ENCODE measurements at places on chromosomes 11 and 22. TPM values are rescaled to one million over a fixed set of nuclear protein-coding genes. Genes with fewer than 3 reads are reported as not detected.

GRCh38 chr11:39239553-39239952 lies 2219.9 kb downstream of the LRRC4C start:
- no peaks in the 10 kb centered on the region for H3K27me3 ChIP-seq
- H3K36me3 ChIP-seq = no peaks in the 10 kb centered on the region
- no peaks in the 10 kb centered on the region for H3K4me1 ChIP-seq
- no peak overlapping the region for H3K4me3 ChIP-seq
- DNase-seq = no peak

- H3K27ac ChIP-seq = peak overlapping the region; percentile 88
- peaks cover 14% of the 10 kb centered on the region for H3K4me1 ChIP-seq
- DNase-seq = peak; percentile 77
- H3K27me3 ChIP-seq = no peaks in the 10 kb centered on the region
- peak overlapping the region; percentile 62 for H3K4me3 ChIP-seq
Measured at GRCh38 chr11:9613830-9614762, 40.6 kb downstream of the WEE1 start.

- H3K4me1 ChIP-seq = no peaks in the 10 kb centered on the region
- H3K27me3 ChIP-seq = no peaks in the 10 kb centered on the region
- no peak overlapping the region for H3K27ac ChIP-seq
- DNase-seq = peak; percentile 2
- H3K4me3 ChIP-seq = no peak overlapping the region
Measured at GRCh38 chr11:26286472-26287066, 45.4 kb upstream of the ANO3 start.

DNA sequence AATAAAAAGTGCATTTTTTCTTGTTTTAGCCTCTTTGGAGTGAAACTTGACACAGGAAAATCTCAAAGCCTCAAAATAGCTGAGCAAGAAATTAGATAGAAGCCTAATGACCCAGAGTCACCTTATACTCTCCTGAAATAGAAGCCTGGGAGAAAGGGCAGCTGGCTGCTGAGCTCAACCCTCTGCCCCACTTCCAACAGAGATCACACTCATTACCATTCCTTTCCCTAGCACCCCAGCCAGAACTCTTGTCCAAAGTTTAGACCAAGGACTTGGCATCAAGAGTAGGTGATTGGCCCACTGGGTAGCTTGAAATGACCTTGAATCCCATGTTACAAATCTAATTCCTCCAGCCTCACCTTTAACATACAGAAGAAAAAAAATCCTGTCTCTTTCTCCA lies 62.7 kb upstream of the AMOTL1 start:
- no peaks in the 10 kb centered on the region for H3K4me1 ChIP-seq
- H3K27ac ChIP-seq = peak overlapping the region; percentile 74
- DNase-seq = no peak
- H3K4me3 ChIP-seq = no peak overlapping the region
- no peaks in the 10 kb centered on the region for H3K27me3 ChIP-seq
- H3K36me3 ChIP-seq = no peaks in the 10 kb centered on the region

- no peaks in the 10 kb centered on the region for H3K4me1 ChIP-seq
- no peak overlapping the region for H3K4me3 ChIP-seq
- H3K27ac ChIP-seq = no peak overlapping the region
- H3K36me3 ChIP-seq = no peaks in the 10 kb centered on the region
Measured at GRCh38 chr22:33362702-33363101, 304.5 kb upstream of the SYN3 start.

DNA sequence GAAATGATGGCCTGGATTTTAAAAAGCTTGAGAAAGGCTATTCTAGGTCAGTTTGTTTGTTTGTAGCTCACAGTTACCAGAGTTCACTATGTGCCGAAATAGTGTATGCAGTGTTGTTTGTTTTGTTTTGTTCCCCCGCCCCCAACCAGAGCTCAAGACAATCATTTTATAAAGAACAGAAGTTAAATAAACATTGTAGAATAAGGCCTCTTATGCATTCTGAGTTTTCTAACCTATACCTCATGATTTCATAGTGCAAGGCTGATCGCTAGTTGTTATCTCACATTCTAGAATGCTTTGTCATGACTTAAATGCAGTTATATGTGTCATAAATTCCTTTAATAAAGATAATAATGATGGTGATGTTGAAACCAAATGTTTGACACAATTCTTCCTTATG lies 7.8 kb downstream of the KCNA4 start:
- no peaks in the 10 kb centered on the region for H3K4me1 ChIP-seq
- H3K27ac ChIP-seq = no peak overlapping the region
- no peaks in the 10 kb centered on the region for H3K36me3 ChIP-seq
- DNase-seq = no peak
- no peaks in the 10 kb centered on the region for H3K27me3 ChIP-seq

DNA sequence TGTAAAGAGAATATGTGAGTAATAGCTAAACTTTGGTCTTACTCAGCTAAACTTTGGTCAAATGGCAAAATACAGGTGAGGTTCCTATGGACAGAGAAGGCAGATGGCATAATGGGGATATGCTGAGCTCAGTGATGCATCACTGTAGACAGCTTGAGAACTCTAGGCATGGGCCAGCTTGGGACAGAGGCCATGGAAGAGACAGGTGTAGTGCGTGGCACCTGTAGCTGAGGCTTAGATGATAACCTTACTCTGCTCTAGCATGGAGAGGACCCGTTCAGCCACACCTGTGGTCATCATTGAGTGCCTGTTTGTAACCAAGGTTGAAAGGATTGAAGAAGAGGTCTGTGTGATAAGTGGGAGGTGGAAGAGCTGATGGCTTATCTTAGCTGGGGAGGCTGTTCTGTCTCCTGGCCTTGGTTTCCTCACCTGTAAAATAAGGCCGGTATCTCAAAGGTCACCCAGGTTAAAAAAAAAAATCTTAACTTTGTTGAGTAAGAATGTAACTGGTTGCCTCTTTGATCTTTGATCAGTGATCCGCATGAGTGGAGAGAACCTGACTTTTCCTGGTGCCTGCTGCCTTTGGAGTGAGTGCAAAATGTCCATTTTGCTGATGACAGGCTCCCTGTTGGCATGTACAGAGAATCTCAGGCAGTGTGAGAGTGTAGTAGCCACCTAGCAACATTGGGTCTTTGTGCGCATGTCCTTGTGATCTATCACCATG lies 48.6 kb downstream of the ZNRF3 start:
- no peak for DNase-seq
- H3K27me3 ChIP-seq = peaks cover 23% of the 10 kb centered on the region

GRCh38 chr11:105991888-105992287 lies 30.2 kb downstream of the MSANTD4 start:
- H3K4me1 ChIP-seq = no peaks in the 10 kb centered on the region
- H3K36me3 ChIP-seq = peaks cover 7% of the 10 kb centered on the region
- no peaks in the 10 kb centered on the region for H3K27me3 ChIP-seq
- DNase-seq = no peak
- no peak overlapping the region for H3K4me3 ChIP-seq

GRCh38 chr11:47924184-47924691 lies 56.1 kb upstream of the PTPRJ start:
- peaks cover 52% of the 10 kb centered on the region for H3K4me1 ChIP-seq
- no peaks in the 10 kb centered on the region for H3K27me3 ChIP-seq
- DNase-seq = no peak
- H3K27ac ChIP-seq = peak overlapping the region; percentile 42
- no peak overlapping the region for H3K4me3 ChIP-seq
- H3K36me3 ChIP-seq = no peaks in the 10 kb centered on the region

GRCh38 chr22:38204784-38205183 lies 3.0 kb downstream of the MAFF start:
- H3K4me1 ChIP-seq = peaks cover 30% of the 10 kb centered on the region
- peaks cover 11% of the 10 kb centered on the region for H3K27me3 ChIP-seq
- DNase-seq = no peak
- no peak overlapping the region for H3K27ac ChIP-seq

DNA sequence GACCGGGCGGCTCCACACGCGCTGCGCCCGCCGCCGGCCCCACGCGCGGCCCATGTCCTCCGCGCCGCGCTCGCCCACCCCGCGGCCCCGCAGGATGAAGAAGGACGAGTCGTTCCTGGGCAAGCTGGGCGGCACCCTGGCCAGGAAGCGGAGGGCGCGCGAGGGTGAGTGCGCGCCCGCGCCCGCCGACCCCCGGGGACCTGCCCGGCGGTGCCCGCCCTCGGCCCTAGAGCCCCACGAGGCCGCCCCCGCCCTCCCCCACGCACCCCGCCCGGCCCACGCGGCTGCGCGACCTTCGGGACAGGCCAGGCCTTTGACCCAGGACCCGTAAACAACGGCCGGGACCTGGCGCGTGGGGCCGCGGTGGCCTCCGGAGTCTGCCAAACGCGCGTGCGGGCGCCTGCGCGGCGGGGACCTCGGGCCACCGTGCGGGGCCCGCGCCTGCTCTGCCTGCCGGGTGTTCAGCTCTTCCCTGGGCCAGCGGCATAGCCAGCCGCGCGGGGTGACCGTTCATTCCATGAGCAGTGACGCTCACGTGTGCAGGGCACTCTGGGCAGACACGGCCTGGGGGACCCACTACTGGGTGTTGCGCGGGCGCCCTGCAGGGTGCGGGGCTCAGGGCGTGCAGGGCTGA lies at the start of gene PARVB:
TSS of gene PARVB (plus strand) at position 15 of the 634 bp plus-strand sequence. CDS start at position 53, 38 bp downstream.
- no peak for DNase-seq
- H3K36me3 ChIP-seq = no peaks in the 10 kb centered on the region
- H3K27ac ChIP-seq = peak within 1 kb of the TSS; percentile 70
- peaks cover 35% of the 10 kb centered on the region for H3K4me1 ChIP-seq
- H3K4me3 ChIP-seq = peak within 1 kb of the TSS; percentile 53

DNA sequence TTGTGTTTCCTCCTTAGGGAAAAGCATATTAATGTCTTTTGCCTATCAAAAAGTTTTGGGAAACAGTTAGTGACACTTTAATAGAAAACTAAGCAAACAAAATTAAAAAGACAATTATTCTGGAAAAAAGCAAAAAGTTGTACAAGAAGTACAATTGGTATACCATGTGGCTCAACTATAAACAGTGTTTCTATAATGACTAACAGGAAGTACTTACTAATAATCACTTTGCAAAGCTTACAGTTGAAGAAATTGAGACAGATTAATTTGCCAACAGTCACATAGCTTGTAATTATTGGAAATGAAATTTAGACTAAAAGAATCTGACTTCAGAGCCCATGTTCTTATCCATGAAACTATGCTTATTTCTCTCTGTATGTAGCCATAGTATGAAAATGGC lies 24.7 kb downstream of the PPME1 start:
- no peak for DNase-seq
- H3K27ac ChIP-seq = no peak overlapping the region
- peaks cover 5% of the 10 kb centered on the region for H3K36me3 ChIP-seq
- no peak overlapping the region for H3K4me3 ChIP-seq
- H3K27me3 ChIP-seq = no peaks in the 10 kb centered on the region
- no peaks in the 10 kb centered on the region for H3K4me1 ChIP-seq

DNA sequence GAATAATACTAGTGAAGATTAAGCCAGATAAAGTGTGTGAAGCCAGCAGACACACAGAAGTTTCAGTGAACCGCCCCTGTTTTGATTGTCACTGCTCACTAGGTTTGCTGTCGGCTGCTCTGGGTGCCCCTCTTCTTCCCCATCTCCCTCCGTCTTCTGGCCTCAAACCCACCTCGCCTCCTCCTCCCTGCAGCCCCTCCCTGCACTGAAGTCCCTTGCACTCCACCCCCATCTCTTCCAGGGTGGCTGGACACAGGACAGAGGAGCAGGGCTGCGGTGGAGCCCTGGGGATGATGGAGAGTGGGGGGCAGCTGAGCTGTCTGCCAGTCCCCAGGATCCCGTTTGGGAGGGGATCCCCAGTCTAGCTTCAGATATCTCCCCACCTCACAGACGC lies 53.5 kb downstream of the CYTH4 start:
- DNase-seq = no peak
- H3K4me1 ChIP-seq = peaks cover 23% of the 10 kb centered on the region
- H3K4me3 ChIP-seq = no peak overlapping the region
- no peak overlapping the region for H3K27ac ChIP-seq

DNA sequence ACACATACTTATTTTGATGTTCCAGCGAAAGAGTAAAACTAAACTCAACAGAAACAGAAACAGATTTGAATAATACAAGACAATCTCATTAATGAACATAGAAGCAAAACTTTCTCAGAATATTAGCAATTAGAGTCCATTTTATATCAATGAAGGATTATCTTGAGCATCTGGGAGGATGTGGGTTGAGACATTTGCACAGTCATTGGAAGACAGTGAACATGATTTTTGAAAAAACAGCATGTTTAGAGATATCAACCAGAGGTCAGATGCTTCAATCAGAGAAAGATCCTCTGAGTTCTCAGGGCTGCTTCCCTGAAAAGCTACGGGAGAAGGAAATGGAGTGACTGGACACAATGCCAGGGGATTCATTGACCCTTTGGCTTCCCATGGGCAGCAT lies 35.9 kb upstream of the VPREB1 start:
- no peak for DNase-seq
- no peak overlapping the region for H3K4me3 ChIP-seq
- H3K36me3 ChIP-seq = no peaks in the 10 kb centered on the region
- peaks cover 5% of the 10 kb centered on the region for H3K4me1 ChIP-seq
- H3K27me3 ChIP-seq = no peaks in the 10 kb centered on the region

DNA sequence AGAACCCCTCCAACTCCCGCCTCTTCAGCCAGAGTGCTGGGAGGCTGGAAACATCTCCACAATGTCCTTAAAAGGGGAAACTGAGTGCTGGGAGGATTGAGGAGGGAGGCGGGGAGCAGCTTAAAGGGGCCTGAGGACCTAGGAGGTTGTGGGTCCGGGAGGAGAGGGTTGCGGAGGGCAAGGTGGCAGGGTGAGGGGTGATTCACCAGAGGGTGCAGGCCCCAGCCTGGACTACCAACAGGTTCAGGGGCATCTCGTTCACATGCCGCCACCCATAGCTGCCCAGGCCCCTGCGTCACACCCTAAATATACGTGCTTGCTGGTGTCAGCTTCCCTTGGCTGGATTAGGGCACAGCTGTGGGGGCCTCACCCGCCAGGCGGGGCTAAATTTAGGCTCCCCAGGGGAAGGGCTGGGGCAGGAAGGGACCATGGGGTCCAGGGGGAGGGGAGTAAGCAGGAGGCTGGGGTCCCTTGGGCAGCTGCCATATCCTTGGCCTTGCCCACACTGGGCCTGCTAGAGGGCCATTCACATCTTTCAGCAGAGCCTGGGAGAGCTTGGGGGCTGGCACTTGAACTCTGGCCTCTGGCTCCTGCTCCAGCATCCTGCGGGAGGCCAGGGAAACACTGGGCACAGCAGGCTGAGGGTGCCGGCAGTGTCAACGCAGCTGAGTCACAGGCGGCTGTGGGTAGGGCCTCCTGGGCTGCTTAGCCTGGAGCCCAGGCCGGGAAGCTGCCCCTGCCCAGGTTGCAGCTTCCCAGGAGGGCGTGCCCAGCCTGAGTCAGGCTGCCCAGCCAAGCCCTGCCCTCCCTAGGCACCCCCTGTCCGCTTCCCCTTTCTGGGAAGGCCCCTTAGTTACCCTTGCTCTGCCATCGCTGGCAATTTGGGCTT lies 1.3 kb downstream of the EHBP1L1 start:
- DNase-seq = no peak
- peak overlapping the region; percentile 70 for H3K27ac ChIP-seq
- peaks cover 23% of the 10 kb centered on the region for H3K4me1 ChIP-seq
- peaks cover 35% of the 10 kb centered on the region for H3K36me3 ChIP-seq

- DNase-seq = no peak
- H3K4me3 ChIP-seq = no peak overlapping the region
- no peaks in the 10 kb centered on the region for H3K36me3 ChIP-seq
- no peak overlapping the region for H3K27ac ChIP-seq
Measured at GRCh38 chr22:40690370-40690769, 11.1 kb downstream of the MCHR1 start.

The GTPBP1 gene
- 16.0 TPM for total RNA-seq

The IGSF9B gene
- total RNA-seq = 1.8 TPM

The TRIM64C gene
- not detected for total RNA-seq

The RASL10A gene
- total RNA-seq = 0.47 TPM

The OR5B21 gene
- total RNA-seq = not detected

The MS4A3 gene
- 7.8 TPM for total RNA-seq

All from thymus (tissue), 14 donors.